A549 treated with dexamethasone at 1 μM for 4 hours (cell line): ENCODE measurements at places on chromosomes 16 and 17. TPM values are rescaled to one million over a fixed set of nuclear protein-coding genes. Genes with fewer than 3 reads are reported as not detected.

NME1 gene
- total RNA-seq = 586 to 768 TPM (median 696 TPM) in 5 replicates

CD19 gene
- total RNA-seq = not detected in 5 replicates

IGFALS gene
- total RNA-seq = 0.05 to 0.13 TPM (median 0.05 TPM) in 3 of 5 replicates, not detected in the others

LYRM9 gene
- total RNA-seq = 0.91 to 2.4 TPM (median 1.3 TPM) in 5 replicates

HSF4 gene
- total RNA-seq = 9.6 to 17.0 TPM (median 14.8 TPM) in 5 replicates

PRSS21 gene
- total RNA-seq = 0.18 to 0.19 TPM in 2 of 5 replicates, not detected in the others

OSGIN1 gene
- total RNA-seq = 12.8 to 26.3 TPM (median 15.3 TPM) in 5 replicates

CCDC78 gene
- 2.9 to 6.2 TPM (median 4.9 TPM) in 5 replicates for total RNA-seq

UNC45B gene
- not detected in 5 replicates for total RNA-seq

QPRT gene
- 0.48 to 1.0 TPM (median 0.86 TPM) in 5 replicates for total RNA-seq

ITGA2B gene
- total RNA-seq = 1.1 to 2.3 TPM (median 1.4 TPM) in 5 replicates

GRAP gene
- total RNA-seq = 0.22 to 0.47 TPM (median 0.35 TPM) in 5 replicates

FOXJ1 gene
- 0.65 to 1.4 TPM (median 1.1 TPM) in 5 replicates for total RNA-seq

RHBDL1 gene
- total RNA-seq = 0.26 to 1.6 TPM (median 1.2 TPM) in 5 replicates

PRSS33 gene
- total RNA-seq = not detected in 5 replicates

HS3ST3A1 gene
- total RNA-seq = 0.47 to 0.70 TPM (median 0.66 TPM) in 5 replicates

CFAP97D1 gene
- 0.06 to 0.10 TPM (median 0.07 TPM) in 5 replicates for total RNA-seq

TP53TG3C gene
- 0.22 to 0.50 TPM (median 0.44 TPM) in 3 of 5 replicates, not detected in the others for total RNA-seq

ATP6V0A1 gene
- total RNA-seq = 25.9 to 42.7 TPM (median 40.2 TPM) in 5 replicates

KRT39 gene
- total RNA-seq = not detected in 5 replicates

CCL17 gene
- not detected in 5 replicates for total RNA-seq

ACSM2A gene
- not detected in 5 replicates for total RNA-seq

MYH13 gene
- 0.01 TPM in 2 of 5 replicates, not detected in the others for total RNA-seq

CA10 gene
- total RNA-seq = not detected in 5 replicates

HIC1 gene
- 0.56 to 1.8 TPM (median 1.5 TPM) in 5 replicates for total RNA-seq

CCT6B gene
- total RNA-seq = 0.79 to 2.1 TPM (median 1.7 TPM) in 5 replicates
